GDM1 (cell line): ENCODE measurements at places on chromosomes 2 and 18.

DNA sequence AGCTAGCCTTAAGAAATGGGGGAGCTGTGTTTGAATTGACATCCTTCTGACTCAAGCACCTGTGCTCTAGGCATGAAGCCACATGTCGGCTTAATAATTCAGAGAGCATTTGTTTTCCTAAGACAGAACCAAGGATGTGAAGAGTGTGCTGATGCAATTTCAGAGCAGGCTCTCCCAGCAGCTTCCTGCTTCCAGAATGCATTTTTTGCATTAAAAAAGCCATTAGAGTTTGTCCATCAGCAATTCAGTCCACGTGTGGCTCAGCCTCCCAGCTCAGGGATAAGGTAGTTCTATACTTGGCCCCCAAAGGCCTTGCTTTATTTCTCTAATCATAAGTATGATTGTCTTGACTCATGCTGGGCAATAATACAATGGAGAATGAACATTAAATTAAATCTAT, 37.7 kb downstream of the DOCK10 start:
- no peak for DNase-seq

GRCh38 chr18:60246606-60247005, 126.0 kb downstream of the MC4R start:
- DNase-seq: no peak

- DNase-seq: no peak
Observed at GRCh38 chr18:49135877-49136276, 185.1 kb upstream of the SMAD7 start.

DNA sequence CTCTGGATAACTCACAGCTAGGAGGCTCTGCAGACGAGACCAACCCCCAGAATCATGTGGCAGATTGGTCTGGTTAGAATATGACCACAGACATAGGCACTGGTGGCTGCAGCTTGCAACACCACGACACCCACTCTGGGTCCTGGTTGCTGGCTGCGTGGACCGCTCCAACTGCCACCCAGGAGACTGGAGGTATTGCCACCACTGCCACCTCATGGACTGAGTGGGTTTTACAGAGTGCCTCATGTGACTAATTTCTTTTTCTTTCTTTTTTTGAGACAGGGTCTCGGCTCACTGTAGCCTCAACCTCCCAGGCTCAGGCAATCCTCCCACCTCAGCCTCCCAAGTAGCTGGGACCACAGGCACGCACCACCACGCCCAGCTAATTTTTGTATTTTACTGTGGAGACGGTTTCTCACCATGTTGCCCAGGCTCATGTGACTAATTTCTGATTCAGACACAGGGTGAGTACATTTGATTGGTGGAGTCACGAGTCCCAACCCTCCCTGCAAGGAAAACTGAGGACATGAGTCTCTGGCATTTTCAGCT, 29.9 kb upstream of the NT5DC4 start:
- DNase-seq: peak; percentile 72

DNA sequence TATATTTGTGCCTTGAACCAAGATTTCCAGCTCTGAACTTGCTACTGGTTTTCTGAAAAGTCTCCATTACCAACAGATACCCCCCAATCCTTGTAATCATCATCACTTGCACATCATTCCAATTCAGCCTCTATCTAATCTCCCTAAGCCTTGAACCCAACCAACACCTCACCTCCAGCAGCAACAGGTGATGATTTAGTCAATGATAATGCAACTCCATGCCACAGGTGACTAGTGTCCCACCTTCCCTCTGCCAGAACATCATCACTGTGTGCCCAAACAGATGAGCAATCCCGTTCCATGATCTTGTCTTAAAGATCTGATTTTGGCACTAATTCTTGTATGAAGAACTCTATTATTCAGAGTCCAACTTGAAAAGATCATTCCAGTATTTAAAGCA, 67.5 kb downstream of the TIMM21 start:
- DNase-seq: no peak

GRCh38 chr2:232422051-232422450, 15.4 kb downstream of the ALPG start:
- no peak for DNase-seq

DNA sequence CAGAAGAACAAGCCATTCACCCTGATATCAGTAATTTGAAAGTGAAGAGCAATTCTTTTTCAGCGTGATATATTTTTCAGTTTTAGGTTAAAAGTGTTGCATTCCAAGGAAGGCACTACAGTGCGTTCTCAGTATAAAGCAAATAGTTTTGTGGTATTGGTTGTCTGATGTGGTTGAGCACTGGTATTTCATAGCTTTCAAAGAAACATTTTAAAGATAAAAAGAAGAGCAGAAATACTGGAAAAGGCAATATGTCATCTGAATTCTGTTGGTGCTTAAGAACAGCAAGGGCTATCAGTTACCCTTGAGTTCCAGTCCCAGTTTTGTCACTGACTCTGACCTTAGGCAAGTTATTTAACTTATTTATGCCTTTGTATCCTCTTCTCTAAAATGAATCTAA, 191.6 kb downstream of the BABAM2 start:
- no peak for DNase-seq

DNA sequence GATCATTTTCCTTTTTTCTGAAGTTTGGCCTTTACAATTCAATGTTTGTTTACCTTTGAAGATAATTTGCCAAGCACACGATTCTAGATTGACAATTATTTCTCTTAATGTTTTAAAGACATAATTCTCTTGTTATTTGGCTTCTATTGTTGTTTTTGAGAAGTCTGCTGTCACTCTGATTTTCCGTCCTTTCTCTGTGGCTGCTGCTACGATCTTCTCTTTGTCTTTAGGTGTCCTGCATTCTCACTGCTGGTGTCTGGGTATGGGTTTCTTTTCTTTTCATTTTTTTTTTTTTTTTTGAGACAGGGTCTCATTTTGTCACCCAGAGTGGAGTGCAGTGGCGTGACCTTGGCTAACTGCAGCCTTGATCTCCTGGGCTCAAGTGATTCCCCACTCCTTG, 15.1 kb upstream of the FAM228A start:
- DNase-seq: no peak

GRCh38 chr18:13688191-13689136, 37.9 kb downstream of the FAM210A start:
- no peak for DNase-seq

GRCh38 chr2:214575465-214575864, 164.6 kb downstream of the VWC2L start:
- DNase-seq: no peak
